Renal cortical epithelial cell (primary cell): ENCODE measurements at places on chromosomes 16 and 17.

DNA sequence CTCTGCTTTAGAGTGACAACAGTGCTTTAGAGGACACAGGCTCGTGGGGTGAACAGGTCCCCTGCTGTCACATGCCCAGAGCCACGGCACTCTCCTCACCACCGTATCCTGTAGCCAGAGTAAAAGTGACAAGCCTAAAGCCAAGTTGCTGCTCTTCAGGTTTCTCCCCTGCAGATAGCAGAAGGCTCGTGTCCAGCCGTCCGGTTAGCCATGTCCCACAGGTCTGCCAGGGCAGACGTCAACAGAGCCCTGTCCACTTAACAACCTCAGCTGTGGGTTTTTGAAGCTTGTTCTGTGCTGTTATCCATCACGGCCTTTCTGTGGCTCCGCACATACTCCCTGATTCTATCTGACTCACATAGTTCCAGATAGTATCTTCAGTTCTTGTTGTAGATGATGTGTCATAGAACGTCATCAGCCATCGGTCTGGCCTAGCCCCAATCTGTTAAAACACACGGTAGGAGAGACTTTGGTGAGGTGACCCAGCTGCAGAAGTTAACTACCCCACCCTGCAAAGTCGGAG, 100.7 kb downstream of the SOCS1 start:
- DNase-seq: no peak

DNA sequence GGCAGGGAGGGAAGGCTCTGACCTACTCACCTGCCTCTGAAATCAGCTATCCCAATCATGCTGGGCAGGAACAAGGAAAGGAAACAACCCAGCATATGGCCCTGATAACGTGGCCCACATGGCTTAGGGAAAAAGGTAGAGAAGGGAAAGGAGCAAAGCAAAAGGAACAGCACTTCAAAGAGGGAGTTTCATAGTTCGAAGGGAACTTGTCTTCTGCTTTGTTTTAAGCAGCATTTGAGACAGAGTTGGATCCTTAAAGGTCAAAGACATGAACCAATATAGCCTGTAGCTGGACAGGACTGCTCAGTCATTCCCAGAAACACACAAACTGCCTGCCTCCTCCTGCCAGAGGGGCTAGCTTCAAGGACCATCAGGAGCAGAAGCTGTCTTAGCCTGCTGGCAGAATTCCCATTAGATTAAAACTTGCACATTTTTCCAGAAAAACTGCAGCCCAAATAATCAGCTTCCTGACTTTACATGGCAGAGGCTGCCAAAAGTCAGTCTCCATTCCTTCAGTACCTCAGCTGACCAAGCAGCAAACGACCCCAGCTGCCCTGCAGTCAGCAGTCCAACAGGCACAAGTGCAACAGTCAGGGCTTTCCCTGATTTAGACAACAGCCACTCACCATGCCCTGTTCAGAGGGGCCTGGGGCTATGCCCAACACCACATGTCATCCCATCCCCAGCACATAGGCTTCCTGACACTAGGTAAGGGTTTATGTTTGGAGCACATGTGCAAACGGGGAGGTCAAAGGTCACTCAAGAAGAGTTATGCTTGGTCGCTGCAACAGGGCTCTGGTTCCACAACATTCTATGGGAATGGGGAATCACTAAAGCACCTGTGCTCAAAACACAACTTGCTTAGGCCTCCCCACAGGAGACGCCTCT, 32.5 kb downstream of the RANBP10 start:
- DNase-seq: no peak

GRCh38 chr17:50051082-50051576, 4.8 kb upstream of the ITGA3 start:
- peak; percentile 96 for DNase-seq

GRCh38 chr17:50145532-50146229, 4.8 kb downstream of the PPP1R9B start:
- no peak for DNase-seq

DNA sequence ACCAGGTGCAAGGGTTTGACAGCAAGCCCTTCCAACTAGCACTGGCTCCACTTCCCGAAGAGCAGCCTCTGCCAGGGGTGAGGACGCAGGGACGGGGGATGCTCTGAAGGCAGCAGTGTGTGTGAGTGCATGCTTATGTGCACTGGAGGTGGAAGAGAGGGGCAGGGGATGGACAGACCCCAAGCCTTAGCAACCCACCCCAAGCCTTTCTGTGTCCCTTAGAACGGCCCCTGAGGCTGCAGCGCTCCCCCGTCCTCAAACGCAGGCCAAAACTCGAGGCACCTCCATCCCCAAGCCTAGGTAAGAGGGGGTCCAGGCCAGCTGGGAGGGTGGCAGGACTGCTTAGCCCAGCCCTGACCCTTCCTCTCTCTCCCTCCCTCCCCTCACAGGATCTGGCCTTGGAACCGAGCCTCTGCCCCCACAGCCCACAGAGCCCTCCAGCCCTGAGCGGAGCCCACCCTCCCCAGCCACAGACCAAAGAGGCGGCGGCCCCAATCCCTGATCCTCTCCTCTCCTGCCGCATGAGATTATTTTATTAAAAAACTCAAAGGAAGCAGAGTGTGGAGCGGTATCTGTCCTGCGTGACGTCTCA, 2.9 kb downstream of the ACD start:
- DNase-seq: no peak

- DNase-seq: no peak
Measured at GRCh38 chr17:8847891-8848290, 19.6 kb downstream of the PIK3R6 start.

- peak; percentile 66 for DNase-seq
Measured at GRCh38 chr17:39676198-39676819, 8.1 kb downstream of the PNMT start.

- DNase-seq: no peak
Measured at GRCh38 chr17:5866978-5867377, 203.2 kb upstream of the WSCD1 start.

GRCh38 chr17:17906418-17907215, 65.6 kb downstream of the TOM1L2 start:
- DNase-seq: no peak

DNA sequence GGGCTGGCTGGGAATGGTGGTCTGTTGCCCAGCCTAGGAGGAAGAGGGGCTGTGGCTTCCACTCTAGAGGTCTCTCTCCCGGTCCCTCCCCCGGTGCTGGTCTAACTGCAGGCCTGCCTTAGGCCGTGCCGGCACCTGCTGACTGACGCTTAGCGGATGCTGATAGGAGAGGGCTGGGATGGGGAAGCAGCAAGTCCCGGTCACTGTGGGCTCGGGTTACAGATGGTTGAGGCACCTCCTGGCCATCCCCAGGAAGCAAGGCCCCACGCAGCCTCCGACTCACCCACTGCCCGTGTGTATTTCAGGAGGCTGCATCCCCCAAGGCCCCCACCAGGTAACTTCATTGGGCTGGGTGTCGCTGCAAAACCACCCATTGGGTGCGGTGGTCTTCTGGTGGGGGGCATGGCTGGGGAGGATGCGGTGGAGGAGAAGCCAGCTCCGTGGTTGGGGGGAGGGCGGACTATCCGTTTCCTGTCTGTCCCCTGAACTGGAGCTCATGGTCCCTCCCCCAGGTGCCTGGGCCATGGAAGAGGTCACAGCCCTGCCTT, 278.9 kb downstream of the SEC14L1 start:
- DNase-seq: no peak

- no peak for DNase-seq
Measured at GRCh38 chr17:4735876-4736651, 3.6 kb upstream of the ZMYND15 start.

GRCh38 chr17:82788206-82789001, 36.5 kb downstream of the TBCD start:
- DNase-seq: no peak

DNA sequence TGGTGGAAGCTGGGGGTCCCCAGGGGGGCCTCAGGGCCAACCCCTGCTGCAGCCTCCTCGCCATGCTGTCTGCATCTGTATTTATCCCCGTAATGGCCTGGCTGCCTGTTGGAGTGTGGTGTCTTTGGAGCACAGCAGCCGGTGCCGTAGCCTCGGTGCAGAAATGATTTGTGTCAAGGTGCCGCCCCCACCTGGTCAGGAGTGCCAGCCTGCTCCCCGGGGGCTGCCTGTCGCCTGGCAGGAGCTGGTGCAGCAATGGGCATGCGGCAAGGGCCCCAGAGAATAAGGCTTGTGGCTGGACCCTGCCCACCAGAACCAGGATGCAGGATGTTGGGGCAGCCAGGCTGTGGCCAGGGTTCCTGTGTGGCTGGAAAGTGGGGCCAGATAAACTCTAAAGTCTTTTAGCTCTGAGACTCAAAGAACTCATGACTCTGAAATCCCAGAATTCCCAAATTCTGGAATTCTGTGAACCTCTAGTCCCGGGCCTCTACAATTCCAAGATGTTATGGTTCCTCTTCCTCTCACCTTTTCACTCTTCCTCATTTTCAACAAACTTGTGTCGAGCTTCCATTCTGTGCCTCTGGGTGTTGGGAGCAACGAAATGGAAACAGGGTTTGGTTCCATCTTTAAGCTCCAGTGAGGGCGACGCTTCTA, 5.9 kb downstream of the CPNE2 start:
- DNase-seq: no peak

GRCh38 chr16:68961778-68962402, 118.6 kb downstream of the TANGO6 start:
- no peak for DNase-seq

GRCh38 chr16:53018834-53019416, 33.8 kb downstream of the CHD9NB start:
- DNase-seq: no peak

DNA sequence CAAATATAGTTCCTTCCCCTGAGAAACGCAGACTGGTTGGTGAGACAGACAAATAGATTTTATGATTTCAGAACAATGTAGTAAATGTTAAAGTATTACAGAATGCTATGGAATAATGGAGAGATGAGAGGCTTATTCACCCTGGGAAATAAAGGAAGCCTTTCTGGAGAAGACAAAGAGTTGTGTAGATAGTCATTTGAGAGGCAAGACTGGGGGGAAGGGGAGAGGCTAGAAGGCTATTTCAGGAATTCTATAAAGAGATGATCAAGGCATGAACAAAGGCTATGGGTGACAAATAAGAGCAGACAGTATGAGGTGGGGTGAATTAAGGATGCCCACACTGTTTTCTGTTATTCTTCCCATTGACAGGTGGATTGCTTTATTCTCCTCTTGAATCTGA, 211.4 kb downstream of the GRIN2A start:
- DNase-seq: no peak

- peak; percentile 33 for DNase-seq
Measured at GRCh38 chr17:75878174-75878998, at the start of gene TRIM47. TRIM47 (minus strand) TSS chr17:75878581; CDS start chr17:75878548, 33 bp downstream.

- no peak for DNase-seq
Measured at GRCh38 chr16:28053461-28053860, 10.1 kb downstream of the GSG1L start.

GRCh38 chr17:40568074-40568836, 3.0 kb upstream of the CCR7 start:
- DNase-seq: no peak

DNA sequence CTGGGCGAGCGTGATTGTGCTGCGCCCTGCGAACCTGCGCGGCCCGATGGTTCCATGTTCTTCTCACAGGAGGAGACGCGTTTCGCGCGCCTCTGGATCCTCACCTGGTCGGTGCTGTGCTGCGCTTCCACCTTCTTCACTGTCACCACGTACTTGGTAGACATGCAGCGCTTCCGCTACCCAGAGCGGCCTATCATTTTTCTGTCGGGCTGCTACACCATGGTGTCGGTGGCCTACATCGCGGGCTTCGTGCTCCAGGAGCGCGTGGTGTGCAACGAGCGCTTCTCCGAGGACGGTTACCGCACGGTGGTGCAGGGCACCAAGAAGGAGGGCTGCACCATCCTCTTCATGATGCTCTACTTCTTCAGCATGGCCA, 1.0 kb downstream of the FZD2 start:
- DNase-seq: no peak

GRCh38 chr17:74769856-74770497, 6.2 kb downstream of the NAT9 start:
- no peak for DNase-seq

GRCh38 chr16:59108374-59108773, 374.3 kb upstream of the GOT2 start:
- DNase-seq: no peak

DNA sequence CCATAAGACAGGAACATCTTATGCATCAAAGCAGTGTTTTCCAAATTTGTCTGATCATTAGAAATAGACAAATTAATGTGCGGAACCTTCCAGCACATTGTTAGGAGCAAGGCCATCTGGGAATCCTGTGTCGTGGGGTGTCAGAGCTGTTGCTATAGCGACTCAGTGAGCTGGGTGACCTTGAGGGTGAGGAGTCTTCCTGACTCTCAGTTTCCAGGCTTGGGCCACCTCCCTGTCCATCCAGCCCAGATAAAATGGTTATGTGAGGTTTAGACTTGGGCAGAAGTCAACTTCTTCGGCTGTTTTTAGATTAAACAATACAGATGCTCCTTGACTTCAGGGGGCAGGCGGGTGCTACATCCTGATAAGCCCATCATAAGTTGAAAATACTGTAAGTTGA, 20.6 kb downstream of the MT1X start:
- no peak for DNase-seq

DNA sequence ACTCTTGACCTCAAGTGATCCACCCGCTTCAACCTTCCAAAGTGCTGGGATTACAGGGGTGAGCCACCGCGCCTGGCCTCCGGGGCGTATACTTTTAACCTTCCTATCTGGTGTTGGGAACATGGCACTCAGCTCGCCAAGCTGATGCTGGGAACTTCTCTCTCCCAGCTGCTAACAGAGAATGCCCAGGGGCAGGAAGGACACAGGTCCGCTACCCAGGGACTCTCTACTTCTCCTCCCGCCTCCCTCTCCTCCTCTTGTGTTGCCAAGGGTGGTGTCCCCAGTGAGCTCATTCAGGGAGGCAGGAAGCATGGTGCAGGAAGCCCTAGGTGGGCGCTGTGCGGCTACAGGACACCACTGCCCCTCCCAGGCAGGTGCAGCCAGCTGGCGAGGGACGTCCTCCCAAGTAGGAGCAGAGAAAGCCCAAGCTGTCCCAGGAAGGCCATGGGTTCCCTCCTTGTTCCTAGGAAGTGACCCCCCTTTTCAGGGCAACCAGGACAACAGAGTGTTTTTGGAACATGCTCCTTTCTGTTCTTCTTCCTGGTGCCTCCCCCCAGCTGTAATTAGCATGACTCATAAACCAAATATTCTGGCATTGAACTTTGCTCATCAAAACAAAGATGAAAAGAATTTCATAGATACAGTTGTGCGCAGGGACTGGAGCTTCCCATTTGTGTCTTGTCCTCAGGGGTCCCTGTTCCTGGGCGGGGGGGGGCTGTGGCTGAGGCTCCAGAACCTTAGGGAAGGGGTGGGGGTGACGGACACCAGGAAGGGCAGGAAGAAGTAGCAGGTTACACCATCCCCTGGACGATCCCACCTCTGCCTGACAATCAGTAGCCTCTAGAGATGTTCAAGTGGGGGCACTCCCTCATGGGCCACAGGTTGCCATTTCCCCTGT, 2.7 kb downstream of the C1QTNF1 start:
- DNase-seq: peak; percentile 60
